ENCODE measurements at places on chromosomes 13 and 19.
A peak's percentile ranks its signal among the peaks of the same experiment; 100 is the strongest.

- no peak for DNase-seq
Observed at GRCh38 chr19:39828654-39829032, 5.3 kb downstream of the DYRK1B start.

- DNase-seq = no peak
Observed at GRCh38 chr13:40812724-40813445, 23.5 kb downstream of the SLC25A15 start.

- DNase-seq = no peak
Observed at GRCh38 chr13:71368336-71368735, 498.7 kb downstream of the DACH1 start.

- peak; percentile 29 for DNase-seq
Observed at GRCh38 chr13:78589206-78589605, 14.1 kb downstream of the POU4F1 start.

GRCh38 chr19:911197-912033, 1.6 kb downstream of the R3HDM4 start:
- DNase-seq = no peak

DNA sequence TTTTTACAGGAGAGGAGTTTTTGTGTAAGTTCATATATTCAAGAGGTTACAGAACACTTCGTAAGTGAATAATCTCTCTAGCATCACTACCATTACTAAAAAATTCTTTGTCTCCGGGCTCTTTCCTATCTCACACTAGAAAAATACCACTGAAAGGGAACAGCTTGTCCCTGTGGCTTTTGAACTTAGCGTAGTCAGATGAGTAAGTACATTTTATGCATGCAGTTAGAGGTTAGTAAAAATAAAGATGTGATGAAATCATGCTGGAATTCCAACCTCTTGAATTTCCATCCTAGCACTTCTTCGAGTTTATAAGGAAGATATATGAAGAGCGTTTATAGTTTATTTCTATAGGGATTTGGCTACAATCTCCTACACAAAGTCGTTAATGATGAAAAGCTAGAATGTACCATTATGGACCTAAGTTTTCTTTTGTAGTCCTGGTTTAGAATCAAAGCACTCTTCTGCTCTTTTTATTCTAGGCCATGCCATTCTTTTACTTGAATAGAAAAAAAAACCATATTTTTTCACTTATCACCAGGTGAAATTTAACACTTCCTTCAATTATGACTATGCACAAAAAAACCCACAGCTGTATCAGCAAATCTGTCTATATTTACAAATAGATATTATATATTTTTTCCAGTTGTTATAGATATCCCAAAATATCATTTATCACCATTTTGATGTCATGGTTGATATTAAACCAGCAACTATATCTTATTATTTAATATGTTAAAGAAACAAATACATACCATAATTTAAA, 139.9 kb upstream of the PCDH9 start:
- no peak for DNase-seq

DNA sequence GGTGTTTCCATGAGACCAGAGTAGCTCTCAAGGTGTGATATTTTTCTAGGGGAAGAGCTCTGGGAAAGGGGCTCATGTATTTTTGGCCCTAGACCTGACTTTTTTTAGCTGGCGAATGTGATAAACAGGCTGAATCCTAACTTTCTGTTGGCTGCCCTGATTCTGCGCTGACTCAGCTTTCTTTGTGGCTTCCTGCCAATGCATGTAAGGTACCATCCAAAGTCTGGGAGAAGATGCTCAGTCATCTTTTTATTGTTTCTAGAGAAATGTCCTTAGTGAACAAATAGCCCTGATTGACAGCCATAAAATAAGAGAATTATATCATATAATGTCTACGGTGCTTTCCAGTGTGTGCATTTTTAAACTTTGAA, 113.6 kb upstream of the MBNL2 start:
- DNase-seq = no peak

DNA sequence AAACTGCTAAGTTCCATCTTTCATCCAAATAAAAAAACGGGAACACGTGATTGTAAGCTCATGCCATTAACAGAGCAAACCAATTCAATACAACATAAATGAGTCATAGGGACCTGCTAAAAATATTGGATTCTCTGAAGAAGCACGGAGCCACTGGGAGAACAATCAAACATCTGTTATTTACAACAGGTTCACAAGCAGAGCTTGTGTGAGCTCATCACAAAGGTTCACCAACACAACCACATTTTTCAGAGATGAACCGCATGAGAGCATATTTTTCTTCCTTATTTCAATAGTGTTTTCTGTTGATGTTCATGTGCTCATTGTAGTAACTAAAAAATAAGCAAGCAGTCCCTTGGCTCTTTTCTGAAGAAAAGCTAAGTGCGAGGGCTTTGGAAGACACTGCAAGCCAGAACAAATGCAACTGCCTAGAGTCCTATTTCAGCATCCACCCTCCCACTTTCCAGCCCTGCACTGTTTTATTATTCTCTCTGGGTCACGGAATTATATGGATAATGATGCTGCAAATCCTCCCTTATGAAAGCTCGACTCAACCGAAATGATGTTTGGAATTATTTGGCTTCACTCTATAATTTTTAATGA, 545.8 kb downstream of the LIG4 start:
- DNase-seq = no peak

GRCh38 chr13:25662516-25662915, 290.7 kb downstream of the ATP8A2 start:
- DNase-seq = no peak

DNA sequence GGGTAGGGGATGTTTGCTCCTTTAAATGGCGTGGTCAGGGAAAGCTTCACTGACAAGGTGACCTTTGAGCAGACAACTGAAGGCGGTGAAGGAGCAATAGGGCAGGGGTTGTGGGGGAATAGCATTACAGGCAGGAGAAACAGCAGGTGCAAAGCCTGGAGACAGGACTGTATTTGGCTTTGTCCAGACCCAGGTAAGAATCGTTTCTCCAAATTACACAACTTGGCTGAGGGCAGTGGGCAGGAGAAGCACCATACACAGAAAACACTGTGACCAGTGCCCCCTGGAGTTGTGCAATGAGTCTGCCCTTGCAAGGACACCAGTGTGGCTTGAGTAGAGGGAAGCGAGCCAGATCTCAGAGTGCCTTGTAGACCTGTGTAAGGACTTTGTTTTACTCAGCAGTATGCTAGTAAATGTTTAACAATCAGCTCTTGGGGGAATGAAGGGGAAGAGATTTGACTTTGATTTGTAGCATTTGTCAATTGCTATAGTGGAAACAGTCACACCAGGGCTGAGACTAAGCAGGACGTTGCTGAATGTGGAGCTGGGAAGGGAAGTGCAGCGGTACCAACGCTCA, 360.0 kb downstream of the DCT start:
- DNase-seq = no peak

GRCh38 chr13:28485551-28485950, 9.4 kb downstream of the FLT1 start:
- no peak for DNase-seq

DNA sequence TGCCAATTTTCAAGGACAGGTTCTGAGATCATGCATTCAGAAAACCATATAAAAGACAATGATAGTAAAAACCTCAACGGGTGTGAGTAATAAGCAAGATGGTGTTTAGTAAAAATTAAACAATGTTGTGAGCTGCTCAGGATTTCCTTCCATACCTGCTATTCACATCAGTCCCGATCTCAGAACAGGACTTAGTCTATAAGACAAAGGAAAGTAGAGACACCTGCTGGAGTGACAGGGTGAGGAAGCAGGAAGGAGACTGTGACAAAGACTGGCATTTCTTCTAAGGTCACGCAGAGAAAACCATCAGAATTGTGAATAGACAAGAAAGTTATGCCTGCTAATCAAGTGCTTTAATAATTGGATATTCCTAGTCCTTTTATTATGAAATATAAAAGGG, 648.0 kb downstream of the DACH1 start:
- peak; percentile 4 for DNase-seq

DNA sequence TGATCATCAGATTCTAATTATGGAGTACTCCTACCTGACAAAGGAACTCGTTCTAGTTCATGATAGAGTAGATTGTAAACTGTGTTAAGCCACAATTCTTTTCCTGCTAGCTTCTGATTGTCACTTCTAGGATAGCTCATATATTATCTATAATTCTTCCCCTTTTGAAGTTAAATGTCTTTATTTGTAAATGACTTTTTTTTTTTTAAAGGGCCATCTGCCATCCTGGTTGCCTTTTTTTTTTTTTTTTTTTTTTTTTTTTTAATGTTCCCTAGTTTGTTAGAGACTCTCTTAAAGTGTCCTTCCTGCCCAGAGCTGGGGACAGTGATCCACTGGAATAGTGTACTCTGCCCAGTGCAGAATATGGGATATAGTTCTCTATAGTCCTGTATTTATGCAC, 4.3 kb downstream of the CHAMP1 start:
- no peak for DNase-seq

- peak; percentile 73 for DNase-seq
Observed at GRCh38 chr19:34220472-34221063, 33.8 kb upstream of the GARRE1 start.

Measured in OCI-LY7 (cell line).